ENCODE measurements at places on chromosomes 3 and 15.

GRCh38 chr3:143975554-143976152 is 4.0 kb downstream of the DIPK2A start:
- no peak for DNase-seq

DNA sequence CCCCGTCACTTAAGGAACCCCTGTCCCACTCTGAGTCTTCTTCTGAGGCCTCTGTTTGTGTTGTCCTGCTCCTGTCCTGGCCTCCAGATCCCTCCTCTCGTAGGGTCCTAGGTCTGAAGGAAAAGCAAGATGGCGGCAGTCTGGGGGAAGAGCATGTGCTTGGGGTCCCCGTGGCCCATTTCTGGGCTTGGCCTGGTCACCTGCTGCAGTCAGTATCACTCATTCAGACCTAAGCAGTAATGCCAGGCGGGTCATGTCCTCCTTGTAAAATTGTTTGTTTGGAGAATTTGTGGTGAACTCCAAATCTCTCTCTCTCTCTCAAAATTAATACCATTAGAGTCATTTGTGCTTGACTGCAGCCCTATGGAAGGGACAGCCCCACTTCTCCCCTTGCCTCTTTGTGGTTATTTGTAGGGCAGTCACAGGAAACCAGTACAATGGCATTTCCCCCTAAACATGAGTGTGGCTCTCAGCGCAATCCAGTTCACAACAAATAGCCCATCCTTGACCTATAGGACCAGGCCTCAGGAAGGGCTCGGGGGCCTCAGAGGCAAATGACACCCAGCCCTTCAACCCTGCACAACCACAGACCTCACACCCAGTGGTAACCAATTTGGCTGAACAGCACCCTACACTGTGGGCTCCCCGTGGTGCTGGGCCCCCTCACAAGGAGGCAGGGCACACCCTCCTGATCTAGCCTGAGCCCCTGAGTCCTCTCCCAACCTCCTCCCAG is 173.5 kb downstream of the OR4M2 start:
- no peak for DNase-seq

DNA sequence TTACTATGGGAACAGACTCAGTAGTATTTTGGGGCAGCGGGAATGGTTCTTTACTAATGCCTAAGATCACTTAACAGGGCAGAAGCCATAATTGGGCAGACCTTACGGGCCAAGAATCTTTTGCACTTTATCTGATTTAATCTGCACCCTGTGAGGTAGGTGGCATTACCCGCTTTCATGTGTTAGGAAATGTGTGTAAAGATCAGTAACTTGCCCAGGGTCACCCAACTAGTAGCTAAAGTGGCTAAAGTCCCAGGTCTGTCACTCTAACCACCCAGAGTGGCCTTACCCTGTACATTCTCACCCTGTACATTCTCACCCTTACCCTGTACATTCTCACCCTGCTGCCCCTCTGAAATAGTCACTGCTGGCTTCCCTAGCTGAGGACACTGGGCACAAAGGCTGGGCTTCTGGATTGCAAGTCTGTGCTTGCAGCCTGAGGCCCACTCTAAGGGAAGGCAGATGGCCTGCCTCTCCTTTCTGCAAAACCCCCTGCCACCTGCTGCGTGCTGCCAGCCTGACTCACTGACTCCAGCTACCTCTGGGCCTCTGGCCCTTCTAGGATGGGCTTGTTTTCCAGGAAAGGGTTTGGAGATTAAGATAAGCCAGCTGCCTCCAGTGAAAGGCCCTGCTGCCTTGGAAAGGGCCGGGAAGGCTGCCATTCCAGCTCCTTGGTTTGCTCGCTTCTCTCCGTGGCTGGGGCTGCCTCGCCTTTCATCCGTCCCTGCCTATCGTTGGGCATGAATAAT is 37.5 kb upstream of the MYZAP start:
- no peak for DNase-seq

- DNase-seq = peak; percentile 32
These were observed at the start of gene CCDC71 for GRCh38 chr3:49165771-49166751. Gene CCDC71 (minus strand): TSS chr3:49166331. CDS start chr3:49164208, 2,123 bp downstream.

GRCh38 chr3:30203301-30203700 is 403.1 kb upstream of the TGFBR2 start:
- no peak for DNase-seq

All from GOT3 (cell line).